ENCODE measurements at places on chromosomes 13 and 19.
A peak's percentile ranks its signal among the peaks of the same experiment; 100 is the strongest.

DNA sequence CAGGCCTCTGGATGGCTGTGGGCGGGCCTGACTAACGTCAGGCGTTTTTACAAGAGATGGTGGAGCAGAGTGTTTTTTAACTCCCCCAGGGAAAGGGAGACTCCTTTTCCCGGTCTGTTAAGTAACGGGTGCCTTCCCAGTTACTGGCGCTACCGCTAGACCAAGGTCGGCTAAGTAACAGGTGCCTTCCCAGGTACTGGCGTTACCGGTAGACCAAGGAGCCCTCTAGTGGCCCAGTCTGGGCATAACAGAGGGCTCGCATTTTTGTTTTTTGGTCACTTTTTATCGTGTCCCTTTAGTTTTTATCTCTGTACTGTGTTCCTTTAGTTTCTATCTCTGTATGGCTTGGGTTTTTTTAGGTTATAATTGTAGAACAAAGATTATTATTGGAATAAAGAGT, 10.0 kb downstream of the ZNF383 start:
- DNase-seq = no peak

GRCh38 chr19:17846146-17846545, 1.6 kb downstream of the JAK3 start:
- no peak for DNase-seq

- no peak for DNase-seq
Measured at GRCh38 chr19:28933039-28933438, 279.9 kb downstream of the UQCRFS1 start.

GRCh38 chr19:13881251-13881691, 4.3 kb downstream of the NANOS3 start:
- DNase-seq = no peak

DNA sequence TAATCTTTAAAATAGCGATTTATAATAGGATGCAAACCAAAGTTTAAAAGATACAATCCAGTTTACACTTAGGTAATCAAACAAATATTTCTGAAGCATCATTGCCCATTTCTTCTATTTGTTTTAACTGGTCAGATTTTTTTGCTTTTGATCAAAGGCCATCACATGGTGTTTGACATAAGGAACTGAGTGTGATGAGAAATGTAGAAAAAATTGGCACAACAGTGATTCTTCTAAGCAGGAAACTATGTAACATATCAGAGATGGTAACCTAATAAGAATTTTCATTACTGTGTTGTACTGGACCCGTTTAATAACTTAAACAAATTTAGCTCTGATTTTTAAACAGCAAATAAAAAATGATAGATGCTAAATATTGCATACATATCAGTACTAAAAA, 644.7 kb upstream of the KLF12 start:
- no peak for DNase-seq

DNA sequence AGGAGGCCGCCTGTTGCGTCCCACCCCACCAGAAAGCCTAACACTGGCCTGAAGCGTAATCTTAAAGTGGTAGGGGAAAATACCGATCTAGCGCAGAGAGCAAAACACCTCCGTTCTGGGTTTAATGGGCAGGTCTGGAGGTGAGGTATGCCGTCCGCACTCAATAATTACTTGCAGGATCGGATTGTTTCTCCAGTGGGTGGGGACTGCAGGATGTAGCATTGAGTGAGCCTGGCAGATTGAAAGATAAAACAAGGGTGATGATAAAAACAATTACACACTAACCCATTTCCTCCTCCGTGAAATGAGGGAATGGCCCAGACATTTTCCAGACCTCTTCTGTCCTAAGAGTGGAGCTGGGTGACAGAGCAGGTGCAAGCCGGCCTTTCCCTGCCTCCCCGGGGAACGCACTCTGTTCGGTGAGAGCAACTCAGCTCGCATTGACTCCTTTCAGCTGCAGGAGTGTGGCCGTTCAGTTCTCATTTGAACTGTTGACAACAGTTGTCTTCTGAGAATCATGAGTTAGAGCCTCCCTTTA, 110.2 kb upstream of the DOCK9 start:
- DNase-seq = no peak

DNA sequence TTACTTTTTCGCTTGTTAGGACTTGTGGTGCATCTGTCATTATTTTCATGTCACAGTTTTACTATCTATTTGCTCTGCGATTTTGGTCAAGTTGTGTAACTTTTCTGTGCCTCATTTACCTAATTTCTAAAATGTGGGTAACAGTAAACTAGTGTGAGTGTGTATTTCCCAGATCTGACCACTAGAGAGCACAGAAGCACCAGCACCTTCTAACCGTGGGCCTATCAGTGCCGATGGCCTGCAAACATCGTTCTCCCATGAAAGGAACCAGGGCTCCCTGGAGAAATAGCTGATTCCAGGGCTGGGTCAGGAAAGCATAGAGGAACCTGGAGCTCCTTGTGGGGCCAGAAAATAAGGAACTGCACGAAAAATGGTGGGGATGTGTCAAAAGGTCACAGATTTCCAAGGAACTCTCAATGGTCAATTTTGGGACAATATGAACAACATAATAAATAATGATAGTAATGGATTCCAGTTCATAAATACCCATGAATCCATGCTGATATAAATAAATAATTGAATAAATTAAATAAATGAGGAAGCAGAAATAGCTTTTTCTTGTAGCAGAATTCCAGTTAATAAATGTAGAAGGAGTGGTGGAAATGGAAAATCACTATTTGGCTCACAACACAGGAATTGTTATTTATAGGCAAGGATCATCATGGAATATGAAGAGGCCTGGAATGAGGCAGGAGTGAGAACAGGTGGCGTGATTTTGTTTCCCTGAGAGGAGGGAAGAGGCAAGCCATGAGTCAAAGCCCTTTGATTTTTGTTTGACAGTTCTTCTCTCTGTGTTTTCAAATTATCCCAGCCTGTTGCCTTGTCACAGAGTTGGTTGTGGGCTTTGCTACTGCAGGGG, 31.1 kb downstream of the CEACAM8 start:
- DNase-seq = peak; percentile 51

DNA sequence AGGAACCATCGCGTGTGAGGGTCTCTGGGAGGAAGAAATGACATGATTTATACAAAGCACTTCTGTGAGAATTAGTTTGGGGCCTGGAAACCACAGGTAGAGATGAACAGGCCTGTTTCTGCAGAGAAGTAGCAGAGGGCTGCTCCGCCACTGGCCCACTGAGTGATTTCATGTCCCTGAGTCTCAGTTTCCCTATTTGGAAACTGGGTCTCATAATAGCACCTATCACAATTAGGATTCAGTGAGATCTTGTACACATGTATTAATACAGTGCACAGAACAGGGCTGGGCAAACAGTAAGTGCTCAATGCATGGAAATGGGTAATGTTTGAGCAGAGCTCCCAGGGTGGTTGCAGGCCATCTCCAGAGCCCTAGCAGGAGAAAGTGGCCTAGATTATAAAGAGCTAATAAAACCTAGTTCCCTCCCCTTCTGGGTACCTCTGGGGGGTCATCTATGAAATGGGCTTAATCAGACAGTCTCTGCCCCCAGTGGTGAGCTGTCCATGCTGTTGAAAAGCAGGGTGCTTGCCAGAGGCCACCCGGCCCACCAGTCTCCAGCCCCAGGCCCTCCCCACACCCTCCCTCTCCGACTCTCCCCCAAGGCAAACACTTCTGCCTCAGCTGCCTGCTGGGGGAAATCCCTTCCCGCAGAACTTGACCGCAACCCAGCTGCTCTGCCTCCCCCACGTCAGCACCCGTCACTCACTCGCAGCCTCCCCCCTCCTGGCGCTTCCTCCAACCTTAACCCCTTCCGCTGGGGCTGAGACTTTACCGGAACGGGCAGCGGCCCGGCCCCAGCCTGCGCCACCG, 4.5 kb downstream of the BCL3 start:
- DNase-seq = peak; percentile 98

DNA sequence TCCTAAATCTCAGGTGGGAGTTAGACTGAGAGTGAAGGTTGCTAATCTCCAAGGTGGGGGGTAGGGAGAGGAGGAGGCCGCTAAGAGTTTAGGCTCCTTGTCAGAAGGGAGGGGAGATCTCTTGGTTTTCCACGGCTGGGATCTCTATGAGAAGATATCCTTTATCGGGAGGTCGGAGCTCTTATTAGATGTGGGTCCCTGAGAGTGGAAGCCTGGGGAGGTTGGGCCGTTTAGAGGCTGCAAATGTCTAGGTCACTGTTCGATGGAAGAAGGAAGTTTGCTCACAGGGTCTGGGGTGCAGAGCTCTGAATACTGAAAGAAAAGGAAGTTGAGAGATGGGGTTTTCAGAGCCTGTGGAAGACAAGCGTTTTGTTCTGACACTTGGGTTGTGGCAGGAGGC, 3.8 kb downstream of the MYADM start:
- DNase-seq = peak; percentile 86

- no peak for DNase-seq
Measured at GRCh38 chr13:38582133-38582532, 104.7 kb upstream of the FREM2 start.

GRCh38 chr13:73481886-73482445, 423.2 kb downstream of the KLF5 start:
- no peak for DNase-seq

- DNase-seq = no peak
Measured at GRCh38 chr19:12000152-12000981, 35.1 kb downstream of the ZNF433 start.

DNA sequence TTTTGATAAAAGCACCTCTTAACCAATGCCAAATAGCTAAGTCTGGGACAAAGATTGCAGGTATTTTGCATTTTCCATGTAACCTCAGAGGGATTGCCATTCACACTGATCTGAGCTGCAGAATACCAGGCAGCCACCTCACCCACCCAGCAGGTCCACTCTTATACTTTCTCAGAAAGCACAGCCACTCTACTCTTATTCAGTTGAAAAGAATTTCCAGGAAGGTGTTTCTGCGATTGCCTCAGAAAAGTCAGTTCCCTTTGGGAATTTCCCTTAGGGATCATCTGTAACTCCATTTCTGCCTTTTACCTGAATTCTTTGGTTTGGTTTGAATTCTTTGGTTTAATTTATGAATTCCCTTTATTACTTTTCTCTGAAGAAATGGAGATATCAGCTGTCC, 904 bp upstream of the ALOX5AP start:
- peak; percentile 58 for DNase-seq

DNA sequence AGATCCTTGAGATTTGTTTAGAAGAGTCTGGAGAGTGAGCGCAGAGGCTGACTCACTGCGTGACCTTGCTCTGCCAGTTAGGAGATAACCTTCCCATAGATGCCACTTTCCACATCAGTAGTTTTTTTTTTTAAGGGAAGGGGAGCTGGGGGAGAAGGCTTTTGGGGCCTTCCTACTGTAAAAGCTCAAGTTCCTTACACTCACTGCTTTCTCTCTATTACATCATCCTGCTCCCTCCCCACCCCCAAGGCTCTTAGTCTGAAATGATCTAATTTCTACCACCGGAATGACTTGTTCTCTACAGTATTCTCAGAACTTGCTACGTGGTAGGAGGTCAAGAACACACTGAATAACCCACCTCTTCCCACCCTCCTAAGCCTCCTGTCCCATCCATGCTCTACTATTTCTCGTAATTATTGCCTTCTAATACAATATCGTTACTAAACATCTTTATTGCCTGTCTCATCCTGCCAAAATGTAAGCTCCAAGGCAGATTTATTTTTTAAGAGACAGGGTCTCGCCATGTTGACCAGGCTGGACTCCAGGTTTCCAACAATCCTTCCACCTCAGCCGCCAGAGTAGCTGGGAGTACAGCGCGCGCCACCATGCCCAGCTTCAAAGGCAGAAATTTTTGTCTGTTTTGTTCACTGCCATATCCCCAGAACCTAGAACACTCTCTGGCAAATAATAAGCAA, 1.2 kb downstream of the LONP1 start:
- DNase-seq = peak; percentile 26

DNA sequence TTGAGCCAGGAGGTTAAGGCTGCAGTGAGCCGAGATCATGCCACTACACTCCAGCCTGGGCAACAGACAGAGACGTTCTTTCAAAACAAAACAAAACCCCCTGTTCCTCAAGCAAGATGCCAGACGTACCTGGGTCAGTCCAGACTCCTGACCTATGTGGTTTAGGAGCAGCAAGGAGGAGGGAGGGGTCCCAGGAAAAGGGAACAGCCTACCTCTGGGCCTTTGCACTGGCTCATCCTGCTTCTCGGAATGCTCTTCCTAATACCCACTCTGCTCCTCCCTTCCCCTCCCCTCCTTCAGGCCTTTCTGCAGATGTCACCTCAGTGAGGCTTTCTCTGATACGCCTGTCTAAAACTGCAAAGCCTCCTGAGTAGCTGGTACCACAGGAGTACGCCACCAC, 9.5 kb downstream of the RINL start:
- no peak for DNase-seq

GRCh38 chr13:107753748-107754147, 461.6 kb downstream of the LIG4 start:
- no peak for DNase-seq

DNA sequence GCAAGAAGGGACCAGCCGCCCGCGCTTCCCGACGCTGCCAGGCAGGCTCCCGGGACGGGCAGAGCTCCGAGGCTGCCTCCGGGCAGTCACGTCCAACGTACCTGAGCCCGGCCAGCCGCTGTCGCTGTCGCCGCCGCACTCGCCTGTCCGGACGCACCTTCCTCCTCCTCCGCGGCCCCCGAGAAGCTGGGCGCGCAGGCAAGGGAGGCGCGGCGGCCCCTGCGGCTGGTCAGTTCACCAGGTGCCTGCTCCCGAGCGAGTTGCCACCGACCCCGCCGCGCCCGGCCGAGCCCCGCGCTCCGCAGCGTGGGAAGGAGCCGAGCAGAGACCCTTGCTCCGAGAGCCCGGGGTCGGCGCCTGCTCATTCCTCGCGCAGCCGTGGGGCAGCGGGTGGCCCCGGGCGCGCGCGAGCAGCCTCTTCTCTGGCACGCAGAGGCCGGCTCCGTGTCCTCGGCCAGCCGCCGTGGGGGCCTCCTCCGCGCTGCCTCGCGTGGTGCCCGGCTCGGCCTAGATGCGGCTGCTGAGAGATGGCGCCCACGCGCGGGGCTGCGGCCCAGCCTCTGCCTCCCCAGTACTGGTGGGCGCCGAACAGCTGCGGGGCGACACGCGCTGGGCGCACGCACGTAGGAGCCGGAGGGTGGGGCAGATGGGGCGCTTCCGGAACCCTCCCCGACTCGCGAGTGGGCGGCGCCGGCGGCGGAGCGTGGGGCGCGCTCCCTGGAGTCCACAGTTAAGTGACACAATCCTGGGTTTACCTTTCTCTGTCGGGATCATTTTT, 419.4 kb downstream of the UQCRFS1 start:
- DNase-seq = no peak

GRCh38 chr19:23916991-23917390, 2.3 kb downstream of the ZNF726 start:
- no peak for DNase-seq

DNA sequence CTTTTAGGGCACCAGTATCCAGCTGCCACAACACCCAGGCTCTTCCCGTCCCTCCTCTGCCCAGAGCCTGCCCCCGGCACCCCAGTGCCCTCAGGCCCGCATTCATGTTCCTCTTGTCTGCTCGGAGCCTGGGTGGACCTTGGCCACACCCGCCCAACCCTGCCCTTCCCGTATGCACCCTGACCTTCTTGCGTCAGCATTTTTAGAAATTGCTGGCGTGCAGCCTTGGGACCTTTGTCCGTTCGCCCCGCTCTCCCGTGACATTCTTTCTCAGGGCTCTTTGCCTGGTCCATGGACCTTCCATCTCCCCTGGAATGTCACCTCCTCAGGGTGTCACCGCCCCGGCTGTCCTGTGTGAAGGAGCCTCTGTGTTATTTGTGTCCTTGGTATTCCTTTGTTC, 7.6 kb downstream of the NUCB1 start:
- DNase-seq = peak; percentile 21

- no peak for DNase-seq
Measured at GRCh38 chr13:109369353-109370052, 416.9 kb downstream of the IRS2 start.

GRCh38 chr19:29533578-29534544, 8.1 kb downstream of the VSTM2B start:
- no peak for DNase-seq
